Renal pelvis (tissue), 12 donors: ENCODE measurements at places on chromosomes 6 and 20. TPM values are rescaled to one million over a fixed set of nuclear protein-coding genes. Genes with fewer than 3 reads are reported as not detected.

The KIF25 gene
- 0.33 TPM for polyA plus RNA-seq

The PAK5 gene
- 0.60 TPM for polyA plus RNA-seq

The CLIC1 gene
- 296 TPM for polyA plus RNA-seq

The THBS2 gene
- 10.1 TPM for polyA plus RNA-seq

The ANKRD6 gene
- polyA plus RNA-seq = 35.9 TPM

The HNF4A gene
- polyA plus RNA-seq = 69.0 TPM

The ISM1 gene
- 5.4 TPM for polyA plus RNA-seq

The LPA gene
- 0.26 TPM for polyA plus RNA-seq

The TPD52L2 gene
- 85.7 TPM for polyA plus RNA-seq

- peak; percentile 14 for DNase-seq
Measured at GRCh38 chr6:85405175-85405852, 44.6 kb upstream of the NT5E start.

DNA sequence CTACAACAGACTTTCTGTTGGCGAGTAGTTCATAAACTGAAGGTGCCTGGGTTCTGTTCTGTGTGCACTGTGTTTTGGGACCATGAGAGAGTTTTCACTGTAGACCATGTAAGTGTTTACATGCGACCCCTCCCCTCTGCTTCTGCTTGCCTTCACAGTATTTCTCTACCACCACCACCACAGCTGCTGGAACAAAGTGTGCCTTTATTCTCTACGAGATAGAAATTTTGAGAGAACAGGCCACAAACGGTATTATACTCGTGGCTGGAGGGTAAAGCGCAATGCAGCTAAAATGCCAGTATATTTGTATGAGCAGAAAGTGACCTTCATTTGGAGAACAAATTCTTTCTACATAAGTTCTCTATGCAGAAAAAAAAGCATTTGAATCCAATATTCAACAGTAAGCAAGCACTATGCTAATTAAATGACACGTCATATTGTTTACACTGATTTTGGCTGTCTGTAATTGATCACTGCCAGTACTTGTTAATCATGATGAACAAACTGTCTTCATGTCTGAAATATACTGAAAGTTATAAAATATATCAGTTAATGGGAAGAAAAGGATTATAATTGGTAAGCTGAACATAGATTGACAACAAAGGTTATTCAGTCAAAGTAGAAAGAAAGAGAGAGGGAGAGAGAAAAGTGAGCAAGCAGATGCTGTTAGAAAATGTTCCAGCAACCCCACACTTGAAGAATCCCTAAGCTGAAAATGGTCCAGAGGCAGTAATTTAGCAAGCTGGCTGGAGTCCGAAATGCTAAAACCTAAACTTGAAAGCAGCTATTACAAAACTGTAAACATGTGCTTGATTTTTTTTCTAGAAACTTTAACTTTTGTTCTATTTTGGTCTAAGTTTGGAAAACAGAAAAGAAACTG, 8.8 kb downstream of the CLDN20 start:
- DNase-seq = peak; percentile 35

DNA sequence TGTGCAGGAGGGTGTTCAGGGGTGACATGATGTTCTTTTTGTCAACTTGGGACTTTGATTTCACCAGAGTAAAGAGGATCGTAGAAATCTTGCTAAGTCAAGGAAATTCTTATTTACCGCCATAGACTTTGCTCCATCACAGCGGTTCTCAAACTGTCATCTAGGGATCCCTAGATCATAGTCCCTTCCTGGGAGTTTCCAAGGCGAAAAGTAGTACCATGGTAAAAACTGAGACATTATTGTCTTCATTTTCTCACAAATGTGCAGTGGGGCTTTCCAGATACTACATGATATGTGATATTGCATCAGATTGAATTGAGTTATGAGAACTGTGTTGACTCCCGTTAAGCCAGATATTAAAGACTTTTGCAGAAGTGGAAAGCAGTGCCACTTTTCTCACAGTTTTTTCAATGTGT, 79.7 kb downstream of the JARID2 start:
- no peak for DNase-seq

- no peak for DNase-seq
Measured at GRCh38 chr20:24647713-24648112, 178.3 kb downstream of the SYNDIG1 start.

DNA sequence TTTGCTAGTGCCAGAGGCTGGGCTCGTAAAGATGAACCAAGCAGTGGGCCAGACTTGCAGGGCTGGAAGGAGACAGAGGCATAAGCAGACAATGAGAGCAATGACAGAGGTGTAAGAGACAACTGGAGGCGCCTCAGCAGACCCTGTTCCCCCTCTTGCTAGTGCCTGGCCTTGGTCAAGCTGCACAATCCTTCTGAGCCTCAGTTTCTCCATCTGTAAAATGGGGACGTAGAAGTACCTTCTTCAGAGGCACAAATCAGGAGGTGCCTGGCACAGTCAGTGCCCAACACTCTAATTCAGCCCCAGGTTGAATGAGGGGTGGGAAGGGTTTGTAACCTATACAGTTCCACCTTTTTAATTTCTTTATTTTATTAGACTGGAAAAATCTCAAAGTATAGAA, 23.2 kb downstream of the BPIFB1 start:
- no peak for DNase-seq

GRCh38 chr6:41278699-41279405, 7.6 kb downstream of the TREM1 start:
- peak; percentile 70 for DNase-seq

- DNase-seq = no peak
Measured at GRCh38 chr6:167990016-167990945, 7.2 kb upstream of the KIF25 start.

DNA sequence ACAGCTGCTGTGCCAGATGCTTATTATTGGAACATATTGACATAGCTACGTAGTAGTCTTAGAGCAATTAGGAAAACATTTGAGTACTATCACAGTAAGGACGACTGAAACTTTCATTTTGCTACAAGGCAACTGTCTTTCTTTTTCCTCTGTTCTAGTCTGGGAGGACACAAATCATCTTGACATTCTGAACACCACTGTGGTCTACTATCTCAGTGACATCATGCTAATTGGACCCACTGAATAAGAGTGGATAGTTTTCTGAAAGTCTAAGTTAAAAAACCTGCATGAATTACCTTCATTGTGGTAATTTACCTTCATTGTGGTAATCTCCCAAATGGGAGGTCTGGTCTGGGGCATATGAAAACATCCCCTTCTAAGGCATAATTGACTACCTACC, 163.3 kb upstream of the MOCS1 start:
- no peak for DNase-seq

GRCh38 chr20:59825944-59826759, 107.3 kb downstream of the SYCP2 start:
- no peak for DNase-seq

- no peak for DNase-seq
Measured at GRCh38 chr6:104404377-104404776, 455.3 kb downstream of the HACE1 start.

DNA sequence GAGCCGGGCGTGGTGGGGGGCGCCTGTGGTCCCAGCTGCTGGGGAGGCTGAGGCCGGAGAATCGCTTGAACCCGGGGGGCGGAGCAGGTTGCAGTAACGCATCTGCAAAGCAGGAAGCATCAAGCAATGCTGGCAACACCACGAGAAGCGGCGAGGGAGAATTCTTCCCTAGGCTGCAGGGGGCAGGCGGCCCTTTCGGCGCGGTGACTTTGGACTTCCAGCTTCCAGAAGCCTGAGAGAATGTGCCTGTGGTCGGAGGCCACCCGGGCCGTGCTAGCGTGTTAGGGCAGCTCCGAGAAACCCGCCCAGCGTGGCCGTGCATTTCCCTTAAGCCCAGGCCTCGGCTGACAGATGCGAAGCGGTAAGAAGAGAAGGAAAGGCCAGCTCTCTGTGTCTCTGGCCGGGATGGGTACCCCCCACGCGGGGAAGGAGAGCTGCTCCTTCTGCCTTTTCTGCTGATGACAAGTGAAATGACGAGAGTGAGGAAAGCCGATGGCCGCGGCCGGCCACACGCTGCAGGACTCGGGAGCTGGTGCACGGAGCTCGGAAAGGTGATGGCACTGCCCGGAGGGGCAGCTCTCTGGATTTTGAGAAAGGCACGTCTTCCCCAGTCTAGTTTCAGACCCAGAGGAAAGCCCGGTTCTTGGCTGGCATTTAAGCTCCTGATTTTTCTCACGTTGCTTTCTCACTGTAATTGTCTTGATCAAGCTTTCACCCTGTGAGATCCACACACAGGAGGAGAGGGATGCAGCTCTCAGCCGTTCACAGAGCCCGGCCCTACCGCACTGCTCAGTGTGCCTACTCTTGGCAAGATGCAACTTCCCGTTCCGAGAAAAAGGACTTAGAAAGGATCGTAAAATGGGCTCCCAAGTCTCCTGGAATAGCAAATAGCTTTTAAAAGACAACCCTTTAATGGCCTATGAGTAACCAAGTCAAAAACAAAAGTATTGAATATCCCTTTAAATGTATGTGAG, 68.3 kb upstream of the EXOC2 start:
- DNase-seq = no peak

DNA sequence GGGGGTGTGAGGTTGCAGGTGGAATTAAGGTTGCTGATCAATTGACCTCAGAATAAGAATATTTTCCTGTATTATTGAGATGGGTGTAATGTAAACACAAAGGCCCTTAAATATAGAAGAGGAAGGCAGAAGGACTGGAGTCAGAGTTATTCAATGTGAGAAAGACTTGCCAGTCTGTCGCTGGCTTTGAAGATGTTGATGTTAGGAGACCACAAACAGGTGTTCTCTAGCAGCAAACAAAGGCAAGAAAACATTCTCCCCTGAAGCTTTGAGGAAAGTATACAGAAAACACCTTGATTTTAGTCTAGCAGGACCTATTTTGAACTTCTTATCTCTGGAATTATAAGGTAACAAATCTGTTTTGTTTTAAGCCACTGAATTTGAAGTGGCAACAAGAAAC, 138.9 kb upstream of the PTPRK start:
- DNase-seq = no peak

- no peak for DNase-seq
Measured at GRCh38 chr6:131519670-131520436, 53.2 kb upstream of the ARG1 start.

DNA sequence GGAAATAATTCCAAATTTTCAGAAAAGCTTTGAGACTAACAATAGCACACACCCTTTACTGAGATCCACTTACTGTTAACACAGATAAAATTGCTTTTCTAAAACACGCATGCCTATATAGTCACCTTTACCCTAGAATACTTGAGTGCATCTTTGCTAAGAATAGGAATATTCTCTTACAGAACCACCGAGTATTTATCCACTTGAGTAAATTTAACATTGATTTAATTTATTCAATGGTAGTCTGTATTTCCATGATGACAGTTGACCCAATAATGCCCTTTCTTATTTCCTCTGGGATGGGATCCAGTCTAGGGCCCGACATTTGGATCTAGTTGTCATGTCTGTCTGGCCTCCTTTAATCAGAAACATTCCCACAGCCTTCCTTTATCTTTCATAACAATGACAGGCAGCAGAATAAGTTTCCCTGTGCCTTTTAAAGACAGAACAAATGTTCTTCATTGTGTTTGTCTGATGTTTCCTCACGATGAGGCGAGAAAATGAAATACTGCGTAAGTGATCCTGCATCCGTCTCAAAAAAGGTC, 56.6 kb upstream of the ERVFRD-1 start:
- DNase-seq = no peak

- DNase-seq = no peak
Measured at GRCh38 chr20:57601211-57601570, 19.0 kb downstream of the ZBP1 start.

DNA sequence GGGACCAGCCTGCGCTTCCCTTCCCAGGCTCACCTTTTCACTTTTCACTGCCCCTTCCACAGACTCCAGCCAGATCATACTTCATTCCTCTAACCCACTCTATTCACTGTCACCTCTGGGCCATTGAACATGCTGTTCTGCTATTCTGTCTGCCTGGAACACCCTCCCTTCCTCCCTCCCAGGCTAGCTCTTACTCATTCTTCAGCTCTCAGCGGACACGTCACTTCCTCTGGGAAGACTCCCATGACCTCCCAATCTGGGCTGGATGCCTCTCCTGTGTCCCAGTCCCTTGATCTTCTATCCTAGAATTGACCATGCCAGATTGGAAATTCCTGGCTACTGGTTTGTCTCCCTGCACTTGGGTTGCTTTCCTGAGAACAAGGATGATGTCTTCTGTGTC, 5.0 kb downstream of the SLC12A5 start:
- no peak for DNase-seq

DNA sequence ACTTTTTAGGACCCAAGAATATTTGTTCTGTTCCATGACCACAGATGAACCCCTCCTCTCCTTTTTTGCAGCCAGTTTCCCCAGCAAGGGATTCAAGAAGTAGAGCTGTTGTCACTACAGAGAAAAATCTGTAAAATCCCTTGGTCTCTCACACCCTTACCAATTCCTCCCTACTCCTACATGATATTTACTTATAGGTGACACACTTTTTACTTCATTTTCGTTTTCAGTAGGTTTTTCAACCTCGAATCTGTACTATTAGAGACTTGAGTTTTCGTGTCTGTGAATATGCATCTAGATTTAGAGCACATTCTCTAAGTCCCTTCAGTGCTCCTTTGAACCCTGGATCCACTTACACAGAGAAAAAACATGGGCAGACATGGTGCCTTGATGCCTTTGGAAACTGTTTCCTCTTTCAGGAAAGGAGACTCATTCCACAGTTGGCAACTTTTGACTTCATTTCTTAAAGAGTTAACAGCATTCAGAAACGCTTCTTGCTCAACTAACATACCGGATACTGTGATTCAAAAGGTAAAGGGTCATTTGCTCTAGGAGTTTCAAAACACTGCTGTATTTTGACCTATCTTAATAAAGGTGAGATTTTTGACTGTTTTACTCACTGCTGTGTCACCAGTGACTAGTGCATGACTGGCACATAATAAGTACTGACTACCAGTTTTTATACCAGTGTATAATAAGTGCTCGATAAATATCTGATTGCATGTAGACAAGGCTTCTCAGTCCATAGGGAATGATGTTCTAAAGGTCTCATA, 50.6 kb downstream of the LAMA4 start:
- no peak for DNase-seq

- DNase-seq = no peak
Measured at GRCh38 chr6:117338567-117338966, 73.2 kb downstream of the VGLL2 start.

DNA sequence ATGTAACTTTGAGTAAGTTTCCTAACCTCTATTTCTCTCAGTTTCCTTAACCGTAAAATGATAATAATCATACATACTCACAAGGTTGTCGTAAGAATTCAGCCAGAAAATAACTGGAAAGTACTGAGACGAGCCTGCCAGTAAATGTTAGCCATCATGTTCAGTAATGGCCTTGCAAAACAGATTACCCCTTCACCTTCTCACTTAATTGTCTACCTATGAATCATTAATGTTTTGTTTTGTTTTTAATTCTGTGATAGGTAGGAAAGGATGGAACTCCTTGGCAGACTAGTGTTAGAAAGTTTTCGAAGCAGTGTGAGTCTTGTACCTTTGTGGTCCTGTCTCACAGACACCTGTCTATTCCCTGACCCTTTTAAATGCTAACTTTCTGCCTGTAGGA, 50.6 kb downstream of the MAPK14 start:
- no peak for DNase-seq
